ENCODE measurements at places on chromosomes 12 and 14.

- H3K27ac ChIP-seq, result no peak overlapping the region
- no peaks in the 10 kb centered on the region for H3K27me3 ChIP-seq
- H3K4me1 ChIP-seq, result no peaks in the 10 kb centered on the region
- no peak overlapping the region for H3K4me3 ChIP-seq
- no peaks in the 10 kb centered on the region for H3K36me3 ChIP-seq
Observed at GRCh38 chr12:73180734-73181133, 908.6 kb downstream of the TRHDE start.

- no peak overlapping the region for H3K4me3 ChIP-seq
- no peaks in the 10 kb centered on the region for H3K36me3 ChIP-seq
- H3K4me1 ChIP-seq, result no peaks in the 10 kb centered on the region
- DNase-seq, result no peak
Observed at GRCh38 chr14:61042220-61042619, 61.2 kb downstream of the SLC38A6 start.

GRCh38 chr14:63499701-63500250 lies 43.4 kb downstream of the PPP2R5E start:
- H3K4me1 ChIP-seq, result no peaks in the 10 kb centered on the region
- no peak for DNase-seq
- H3K27me3 ChIP-seq, result no peaks in the 10 kb centered on the region
- H3K36me3 ChIP-seq, result no peaks in the 10 kb centered on the region
- no peak overlapping the region for H3K4me3 ChIP-seq

DNA sequence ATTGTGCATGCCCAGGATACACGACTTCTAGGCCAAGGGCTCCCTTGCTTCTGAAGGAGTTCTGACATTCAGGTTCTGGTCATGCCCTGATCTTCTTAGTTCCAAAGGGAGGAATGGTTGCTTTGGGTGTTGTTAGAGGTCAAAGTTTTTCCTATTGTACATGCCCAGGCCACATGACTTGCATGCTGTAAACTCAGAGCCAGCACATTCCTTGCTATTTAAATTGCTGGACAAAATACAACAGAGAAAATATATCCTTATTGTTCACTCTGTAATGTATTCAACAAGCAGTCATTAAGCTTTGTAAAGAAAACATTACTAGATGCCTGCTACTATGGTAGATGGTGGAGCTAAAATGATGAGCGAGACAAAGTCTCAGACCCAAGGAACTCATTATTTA lies 71.2 kb upstream of the COCH start:
- H3K27me3 ChIP-seq, result no peaks in the 10 kb centered on the region
- H3K4me3 ChIP-seq, result no peak overlapping the region
- no peak overlapping the region for H3K27ac ChIP-seq
- no peak for DNase-seq
- H3K4me1 ChIP-seq, result no peaks in the 10 kb centered on the region

GRCh38 chr14:25400607-25401206 lies 350.8 kb upstream of the STXBP6 start:
- no peaks in the 10 kb centered on the region for H3K36me3 ChIP-seq
- DNase-seq, result peak; percentile 55
- H3K27ac ChIP-seq, result no peak overlapping the region
- H3K4me1 ChIP-seq, result no peaks in the 10 kb centered on the region
- no peak overlapping the region for H3K4me3 ChIP-seq
- H3K27me3 ChIP-seq, result no peaks in the 10 kb centered on the region

DNA sequence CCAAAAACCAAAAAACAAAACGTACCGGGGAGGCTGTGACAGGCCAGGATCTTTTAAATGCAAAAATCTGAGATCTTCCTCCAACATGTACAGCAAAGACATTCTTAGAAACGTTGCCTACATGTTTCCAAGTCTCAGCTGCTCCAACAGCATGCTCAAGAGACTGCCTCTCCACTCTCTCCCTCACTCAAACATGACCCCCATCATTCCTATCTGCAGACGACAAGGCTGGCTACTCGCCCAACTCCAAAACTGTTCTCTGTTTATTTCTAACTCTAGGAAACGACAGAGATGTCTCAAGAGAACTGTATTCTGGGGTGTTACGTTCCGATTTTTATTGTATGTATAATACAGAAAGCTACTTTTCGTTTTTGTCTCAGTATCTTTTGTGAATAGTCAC lies 57.5 kb upstream of the TMCC3 start:
- no peaks in the 10 kb centered on the region for H3K36me3 ChIP-seq
- peaks cover 11% of the 10 kb centered on the region for H3K4me1 ChIP-seq
- H3K27ac ChIP-seq, result no peak overlapping the region

DNA sequence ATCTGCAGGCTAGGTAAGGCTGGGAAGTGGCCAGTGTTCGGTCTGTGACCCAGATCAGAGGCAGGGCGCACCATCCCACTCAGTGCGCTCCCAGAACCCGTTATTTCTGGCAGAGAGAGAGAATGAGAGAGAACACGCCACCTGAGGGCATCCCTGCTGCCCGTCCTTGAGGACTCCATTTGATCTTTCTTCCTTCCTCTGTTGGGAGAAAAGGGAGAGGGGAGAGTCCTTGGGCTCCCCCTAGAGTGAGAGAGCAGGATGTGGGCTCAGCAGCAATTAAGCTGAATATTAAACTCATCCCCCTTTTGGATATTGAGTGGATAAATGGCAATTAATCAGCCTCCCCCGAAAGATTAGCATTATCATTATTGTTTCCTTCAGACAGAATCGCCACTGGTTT lies 70.6 kb downstream of the IFT43 start:
- no peaks in the 10 kb centered on the region for H3K4me1 ChIP-seq
- no peak overlapping the region for H3K4me3 ChIP-seq
- no peaks in the 10 kb centered on the region for H3K27me3 ChIP-seq
- H3K27ac ChIP-seq, result no peak overlapping the region
- no peak for DNase-seq

GRCh38 chr12:116299064-116299463 lies 21.6 kb upstream of the MED13L start:
- no peak for DNase-seq
- H3K4me1 ChIP-seq, result no peaks in the 10 kb centered on the region
- H3K4me3 ChIP-seq, result no peak overlapping the region
- no peaks in the 10 kb centered on the region for H3K36me3 ChIP-seq
- no peaks in the 10 kb centered on the region for H3K27me3 ChIP-seq

All from prostate gland (tissue), 2 donors.